Stimulated activated CD4-positive, alpha-beta T cell treated with anti-CD3 and anti-CD28 coated beads, Interleukin-1b, Interleukin-23, amount 100 ng/mL, for 48 hours (primary cell): ENCODE measurements at places on chromosomes 1 and 21.

DNA sequence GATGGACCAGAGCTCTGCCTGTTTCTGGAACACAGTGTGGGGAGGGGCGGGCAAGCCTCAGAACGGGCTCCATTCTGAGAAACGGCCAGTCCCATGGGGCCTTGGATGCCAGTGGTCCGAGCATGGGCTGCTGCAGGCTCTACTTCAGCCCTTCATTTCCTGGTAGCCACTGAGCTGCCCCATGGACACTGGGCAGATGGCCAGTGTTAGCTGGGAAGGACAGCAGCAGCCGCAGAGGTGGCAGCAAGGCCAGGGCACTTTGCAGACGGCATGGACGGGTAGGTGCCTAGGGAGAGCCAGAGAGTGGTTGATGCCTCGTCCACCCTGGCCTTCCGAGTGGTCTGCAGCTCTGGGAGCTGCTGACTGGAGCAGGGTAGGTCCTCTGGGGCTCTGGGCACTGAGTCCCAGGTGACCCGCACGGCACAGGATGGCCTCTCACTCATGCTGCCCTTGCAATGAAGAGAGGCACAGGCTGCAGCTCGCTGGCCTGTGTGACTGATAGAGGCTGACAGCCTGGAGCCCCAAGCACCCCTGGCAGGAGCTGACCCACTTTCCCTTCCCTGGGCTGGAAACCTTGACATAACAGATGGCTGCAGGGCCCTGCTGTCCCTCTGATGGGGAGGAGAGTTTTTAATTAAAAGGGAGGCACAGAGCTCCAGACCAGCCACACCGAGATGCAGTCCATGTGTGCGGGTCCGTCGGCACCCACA lies 87.7 kb upstream of the COL6A1 start:
- no peak for DNase-seq

GRCh38 chr21:35508139-35508888 lies 459.2 kb upstream of the RUNX1 start:
- no peak for DNase-seq

DNA sequence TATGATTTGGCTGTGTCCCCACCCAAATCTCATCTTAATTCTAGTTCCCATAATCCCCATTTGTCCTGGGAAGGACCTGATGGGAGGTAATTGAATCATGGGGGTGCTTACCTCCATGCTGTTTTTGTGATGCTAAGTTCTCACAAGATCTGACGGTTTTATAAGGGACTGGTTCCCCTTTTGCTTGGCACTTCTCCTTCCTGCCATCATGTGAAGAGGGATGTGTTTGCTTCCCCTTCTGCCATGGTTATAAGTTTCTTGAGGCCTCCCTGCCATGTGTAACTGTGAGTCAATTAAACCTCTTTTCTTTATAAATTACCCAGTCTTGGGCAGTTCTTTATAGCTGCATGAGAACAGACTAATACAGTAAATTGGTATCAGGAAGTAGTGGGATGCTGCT lies 114.1 kb downstream of the ZNF648 start:
- DNase-seq, result no peak

DNA sequence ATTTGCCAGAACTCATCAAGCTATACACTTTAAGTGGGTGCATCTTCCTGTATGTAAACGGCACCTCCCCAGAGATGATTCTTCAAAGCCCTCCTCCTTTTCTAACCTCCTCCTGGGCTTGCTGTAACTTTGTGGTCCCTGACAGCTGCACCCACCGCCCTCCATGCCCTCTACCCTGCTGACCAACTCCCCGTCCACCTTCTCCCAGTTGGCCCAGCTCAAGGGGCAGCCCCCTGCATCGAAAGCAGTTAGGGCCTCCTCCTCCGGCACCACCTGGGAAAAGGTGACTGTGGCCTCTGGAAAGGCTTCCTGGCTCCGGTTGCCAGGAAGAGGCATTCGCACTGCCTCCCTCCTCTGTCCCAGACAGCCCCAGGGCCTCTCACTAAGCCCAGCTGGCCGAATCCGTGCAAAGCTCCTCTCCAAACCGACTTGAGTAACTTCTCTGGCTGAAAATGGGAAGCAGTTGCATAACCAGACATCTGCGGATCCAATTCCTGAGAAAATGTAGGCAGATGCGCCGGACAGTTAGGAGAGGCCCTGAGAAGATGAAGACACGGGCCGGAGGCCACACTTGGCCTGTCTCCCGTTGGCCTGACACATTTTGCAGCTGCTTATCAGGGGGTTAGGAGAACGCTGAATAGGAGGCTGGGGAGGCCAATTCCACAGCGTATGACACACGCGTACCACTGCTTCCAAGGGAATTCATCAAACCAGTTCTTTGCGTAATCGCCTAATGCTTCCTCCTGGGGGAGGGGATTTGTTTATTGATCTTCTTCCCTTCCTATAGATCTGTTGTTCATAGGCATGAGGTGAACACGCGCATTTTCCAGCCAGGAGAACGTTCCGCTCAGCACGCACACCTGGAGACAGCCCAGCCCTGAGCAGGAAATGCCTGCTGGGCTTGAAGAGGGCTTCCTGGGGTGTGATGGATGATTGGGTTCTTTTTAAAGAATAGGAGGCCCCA lies 48.7 kb upstream of the COL6A2 start:
- DNase-seq, result no peak

DNA sequence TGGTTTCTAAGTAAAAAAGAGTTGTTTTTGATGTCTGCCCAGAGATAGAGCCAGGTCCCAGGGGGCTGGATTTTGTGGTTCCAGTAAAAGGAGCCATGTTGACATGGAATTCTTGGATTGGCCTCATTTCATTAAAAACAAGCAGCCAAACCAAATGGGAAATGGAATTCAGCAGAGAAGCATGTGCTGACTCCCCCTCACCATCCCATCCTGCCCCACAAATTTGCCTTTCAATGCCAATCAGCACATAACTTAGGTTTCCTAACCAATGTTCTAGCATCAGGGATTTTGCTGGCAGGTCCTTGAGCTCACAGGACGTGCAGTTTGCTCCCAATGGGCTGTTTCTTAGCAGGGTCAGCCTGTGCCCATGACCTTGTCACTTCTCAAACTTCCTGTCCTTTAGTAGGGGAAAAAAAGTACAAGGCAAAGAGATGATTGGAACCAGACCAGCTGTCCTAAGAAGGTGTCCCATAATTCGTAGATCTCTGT lies 101.5 kb upstream of the GADD45A start:
- no peak for DNase-seq

DNA sequence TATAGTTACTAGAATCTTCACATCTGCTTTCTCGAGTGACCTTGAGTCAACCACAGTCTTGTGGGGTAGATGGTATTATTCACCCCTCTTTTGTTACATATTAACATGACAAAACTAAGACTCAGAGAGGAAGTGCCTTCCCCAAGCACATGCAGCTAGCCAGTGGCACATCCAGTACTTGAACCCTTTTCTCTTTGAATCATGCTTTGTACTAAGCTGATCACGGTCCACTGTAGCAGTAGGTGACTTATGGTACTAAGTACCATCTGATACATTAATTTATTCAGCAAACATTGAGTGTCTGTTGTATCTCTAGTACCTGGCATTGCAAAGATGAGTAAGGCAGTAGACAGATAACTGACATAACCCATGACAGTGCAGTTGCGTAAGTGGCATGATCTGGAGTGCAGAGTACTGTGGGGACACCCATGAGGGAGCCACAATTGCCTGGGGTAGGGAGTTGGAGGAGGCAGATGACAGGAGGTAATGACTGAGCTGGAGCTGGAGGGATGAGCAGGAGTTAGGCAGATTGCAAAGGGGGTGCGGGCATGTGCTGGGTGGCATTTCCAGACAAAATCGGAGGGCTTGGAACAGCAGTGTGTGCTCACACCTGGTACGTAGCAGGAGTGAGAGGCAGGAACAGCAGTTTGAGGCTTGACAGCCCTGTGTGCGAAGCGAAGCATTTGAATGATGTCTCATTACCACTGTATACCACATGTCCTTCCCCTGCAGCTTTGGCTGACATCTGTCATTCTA lies 29.8 kb downstream of the UCK2 start:
- no peak for DNase-seq

- DNase-seq, result no peak
Observed at GRCh38 chr1:71804140-71804539, 478.2 kb downstream of the NEGR1 start.

DNA sequence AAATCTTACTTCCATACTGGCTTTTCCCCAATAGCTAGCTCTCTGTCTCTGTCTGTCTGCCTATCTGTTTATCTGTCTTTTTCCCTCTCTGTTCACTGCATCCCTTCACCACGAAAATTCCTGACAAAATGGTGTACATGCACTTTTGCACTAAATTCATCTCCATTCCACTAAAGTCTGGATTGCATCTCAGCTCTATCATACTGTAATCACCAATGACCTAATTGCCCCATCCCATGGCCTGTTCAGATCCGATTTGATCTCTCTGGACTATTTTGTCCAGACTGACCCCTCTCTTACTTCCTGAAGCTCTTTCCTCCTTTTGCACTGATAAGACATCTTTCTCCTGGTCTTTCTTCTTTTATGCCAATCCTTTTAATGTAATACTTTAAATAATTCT lies 112.5 kb upstream of the USH2A start:
- no peak for DNase-seq

- no peak for DNase-seq
Observed at GRCh38 chr1:44089371-44090048, 29.1 kb upstream of the KLF17 start.

- DNase-seq, result no peak
Observed at GRCh38 chr1:111938123-111938522, 51.3 kb downstream of the KCND3 start.

DNA sequence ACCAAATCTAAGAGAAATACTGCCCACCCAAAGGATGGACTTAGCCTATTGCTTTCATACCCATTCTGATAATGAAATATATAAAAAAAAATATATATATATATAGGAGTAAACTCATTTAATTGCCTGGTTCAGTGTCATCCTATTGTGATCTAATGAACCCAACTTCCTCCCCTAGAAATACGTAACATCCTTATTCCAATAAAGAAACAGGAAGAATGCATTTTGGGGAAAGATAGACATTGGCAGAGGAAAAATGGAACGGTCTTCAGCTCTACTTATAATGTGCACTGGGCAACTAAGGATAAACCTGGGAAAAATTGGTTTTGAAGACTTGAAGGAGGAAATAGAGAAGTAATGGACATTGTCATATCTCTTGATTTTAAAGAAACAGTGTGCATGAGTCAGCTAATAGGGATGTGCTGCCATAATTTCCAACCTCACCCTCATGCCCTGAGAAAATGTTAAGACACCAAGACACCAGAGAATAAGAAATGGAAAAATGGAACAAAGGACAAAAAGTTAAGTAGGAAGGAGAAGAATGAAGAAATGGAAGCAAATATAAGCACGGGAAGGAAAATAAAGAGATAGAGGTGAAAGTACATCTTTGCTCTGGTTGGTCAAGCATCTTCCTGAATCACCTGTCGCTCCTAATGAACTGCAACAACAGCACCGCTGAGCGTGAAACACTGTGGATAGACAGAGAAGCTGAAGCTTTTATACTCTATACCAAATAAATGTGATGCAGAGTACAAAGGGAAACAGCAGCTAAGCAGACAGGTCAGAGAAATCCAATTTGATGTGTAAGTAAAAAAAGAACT lies 5.4 kb downstream of the UBR4 start:
- DNase-seq, result no peak
